Astrocyte of the cerebellum (primary cell): ENCODE measurements at places on chromosomes 5 and 9.
A peak's percentile ranks its signal among the peaks of the same experiment; 100 is the strongest.

GRCh38 chr5:138653502-138653901, 78.3 kb upstream of the HSPA9 start:
- no peak for DNase-seq

GRCh38 chr5:176793343-176793699, 17.0 kb upstream of the UNC5A start:
- DNase-seq = no peak

GRCh38 chr5:172009536-172010270, 3.3 kb upstream of the FBXW11 start:
- DNase-seq = no peak

GRCh38 chr9:121275781-121276658, 8.1 kb downstream of the GSN start:
- DNase-seq = no peak

DNA sequence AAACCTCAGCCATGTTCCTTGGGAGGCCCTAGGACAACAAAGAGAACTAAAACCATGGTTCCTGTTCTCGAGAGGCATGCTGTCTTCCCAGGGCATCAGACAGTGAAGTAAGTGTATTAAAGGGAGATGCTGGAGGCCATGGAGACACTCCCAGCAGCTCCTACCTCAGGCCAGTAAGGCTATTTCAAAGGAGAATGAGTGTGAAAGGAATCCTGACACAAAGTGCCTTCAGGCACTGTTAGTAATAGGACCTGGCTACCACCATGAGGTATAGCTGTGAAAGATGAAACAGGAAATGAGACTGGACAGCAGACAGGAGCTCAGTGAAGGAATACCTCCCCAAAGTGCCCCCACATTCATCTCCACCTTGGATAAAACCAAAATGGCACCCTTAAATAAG, 71.0 kb downstream of the FANCC start:
- DNase-seq = no peak

- DNase-seq = no peak
Observed at GRCh38 chr5:135156715-135157404, 122.8 kb upstream of the PITX1 start.

DNA sequence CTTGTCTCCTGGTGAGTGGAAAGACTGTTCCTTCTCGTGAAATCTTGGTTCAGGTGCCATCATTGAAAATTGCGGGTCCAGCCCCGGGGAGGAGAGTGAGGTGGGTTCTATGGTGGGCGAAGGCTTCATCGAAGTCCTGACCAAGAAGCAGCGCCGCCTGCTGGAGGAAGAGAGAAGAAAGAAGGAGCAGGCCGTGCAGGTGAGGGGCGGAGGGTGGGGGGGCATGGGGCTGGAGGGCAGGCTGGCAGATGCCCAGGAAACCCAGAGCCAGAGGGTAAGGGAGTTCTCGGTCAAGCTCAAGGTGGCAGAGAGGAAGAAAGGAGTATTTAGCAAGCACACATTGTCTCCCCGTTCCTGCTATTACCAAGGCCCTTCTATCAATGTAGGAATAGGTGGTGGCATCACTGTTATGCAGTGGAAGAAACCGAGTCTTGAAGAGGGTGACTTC, 24.3 kb upstream of the POMT1 start:
- DNase-seq = no peak

GRCh38 chr9:36396985-36397384, 3.1 kb downstream of the RNF38 start:
- DNase-seq = no peak

DNA sequence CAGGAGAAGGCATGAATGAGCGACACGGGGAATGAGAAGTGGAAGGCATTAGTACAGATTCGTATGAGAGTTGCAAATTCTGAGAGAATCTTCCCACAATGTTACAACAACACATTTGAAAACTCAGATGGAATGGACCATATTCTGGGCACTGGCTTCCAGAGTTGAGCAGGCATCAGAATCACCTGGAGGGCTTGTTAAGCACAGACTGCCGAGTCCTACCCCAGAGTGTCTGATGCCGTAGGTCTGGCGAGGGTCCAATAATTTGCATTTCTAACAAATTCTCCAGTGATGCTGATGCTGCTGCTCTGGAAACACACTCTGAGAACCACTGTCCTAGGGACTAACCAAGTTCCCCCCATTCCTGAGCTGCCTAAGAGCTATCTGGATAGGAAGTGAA, 2.9 kb upstream of the TLX3 start:
- DNase-seq = no peak

- no peak for DNase-seq
Observed at GRCh38 chr9:73154722-73155121, 3.1 kb downstream of the ANXA1 start.

DNA sequence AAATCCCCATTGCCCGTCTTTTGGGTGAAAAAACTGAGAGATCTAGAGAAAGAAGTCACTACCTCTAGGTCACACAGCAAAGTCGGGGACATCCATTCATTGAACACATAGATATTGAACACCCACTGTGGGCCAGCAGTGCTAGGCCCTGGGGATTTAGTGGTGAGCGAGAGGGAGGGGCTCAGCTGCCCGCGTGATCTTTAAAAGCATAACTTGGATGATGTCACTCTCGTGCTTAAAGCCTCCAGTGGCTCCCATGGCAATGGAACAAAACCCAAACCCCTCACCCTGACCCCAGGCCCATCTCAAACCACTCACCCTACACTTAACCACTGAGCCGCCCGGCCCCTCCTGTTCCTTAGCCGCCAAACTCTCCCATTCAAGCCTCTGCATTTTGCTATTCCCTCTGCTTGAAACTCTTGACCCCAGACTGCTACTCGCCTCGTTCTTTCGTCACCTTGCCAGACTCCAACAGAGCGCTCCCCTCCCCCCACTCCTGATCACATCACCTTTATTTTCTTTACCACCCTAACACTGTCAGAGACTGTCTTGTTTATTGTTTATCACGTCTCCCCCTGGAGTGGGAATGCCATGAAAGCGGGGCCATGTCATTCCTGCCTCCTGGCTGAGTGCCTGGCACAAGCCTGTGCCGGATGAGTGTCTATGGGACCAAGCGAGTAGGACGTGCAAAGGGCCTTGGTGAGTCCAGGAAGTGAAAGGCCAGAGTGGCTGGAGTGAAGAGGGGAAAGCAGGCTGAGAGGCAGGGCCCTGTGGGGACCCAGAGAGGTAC, 710 bp upstream of the PIP5KL1 start:
- no peak for DNase-seq

GRCh38 chr5:33275921-33276627, 164.7 kb upstream of the TARS1 start:
- DNase-seq = peak; percentile 53

DNA sequence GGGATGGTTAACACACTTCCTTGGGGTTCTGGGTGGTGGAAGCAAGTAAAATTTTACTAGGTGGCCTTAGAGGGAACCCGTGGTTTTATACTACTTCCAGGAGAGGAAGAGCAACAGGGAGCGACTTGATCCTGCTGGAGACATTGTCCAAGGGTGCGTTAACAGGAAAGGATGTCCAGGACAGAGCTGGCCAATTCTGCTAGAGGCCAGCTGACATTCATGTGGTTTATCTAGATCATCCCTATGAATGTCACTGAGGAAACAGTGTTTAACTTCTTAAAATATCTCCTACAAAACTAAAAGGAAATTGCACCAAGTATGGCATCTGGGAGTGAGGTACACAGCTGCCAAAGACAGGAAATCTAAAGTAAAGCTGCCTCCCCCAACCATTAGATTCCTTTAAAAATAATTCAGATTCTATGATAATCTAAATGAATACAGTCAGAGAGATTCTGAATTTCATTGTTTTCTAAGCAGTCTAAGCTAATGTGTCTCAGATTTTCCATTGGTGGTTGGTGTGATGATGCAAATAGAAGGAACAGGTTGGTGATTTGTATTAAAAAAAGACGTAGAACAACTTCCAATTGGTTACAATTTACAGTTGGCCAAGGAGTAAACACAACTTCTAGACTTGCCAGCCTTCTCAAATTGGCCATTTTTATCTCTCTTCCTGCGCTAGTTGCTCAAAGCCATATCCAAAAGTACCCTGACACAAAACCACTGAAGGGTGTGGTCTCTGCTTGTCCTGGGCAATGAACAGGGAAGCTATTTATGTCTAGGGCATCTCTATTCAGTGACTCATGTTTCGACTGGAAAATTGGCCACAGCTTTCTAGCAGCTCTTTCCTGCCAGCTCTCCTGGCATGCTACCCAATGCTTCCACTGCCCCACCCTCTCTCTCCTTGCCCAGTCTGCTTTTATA, 574.7 kb upstream of the MEF2C start:
- peak; percentile 32 for DNase-seq

GRCh38 chr9:29319736-29320513, 1746.6 kb upstream of the C9orf72 start:
- no peak for DNase-seq

DNA sequence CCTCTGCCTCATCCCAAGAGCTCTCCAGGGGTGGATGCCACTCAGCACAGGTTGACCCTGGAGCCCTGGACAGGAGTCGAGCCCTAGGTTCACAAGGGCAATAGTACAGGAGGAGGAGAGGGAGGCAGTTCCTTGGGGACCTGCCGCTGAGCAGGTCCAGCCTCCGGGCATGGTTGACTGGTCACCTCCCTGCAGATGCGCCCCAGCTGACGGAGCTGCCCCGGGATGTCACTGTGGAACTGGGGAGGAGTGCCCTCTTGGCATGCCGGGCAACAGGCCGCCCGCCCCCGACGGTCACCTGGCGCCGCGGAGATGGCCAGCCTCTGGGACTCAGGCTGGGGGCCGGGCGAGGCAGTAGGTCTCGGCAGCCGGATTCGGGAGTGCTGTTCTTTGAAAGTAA, 53.7 kb downstream of the HMCN2 start:
- DNase-seq = no peak

GRCh38 chr5:157785801-157786200, 42.3 kb downstream of the LSM11 start:
- DNase-seq = no peak

- no peak for DNase-seq
Observed at GRCh38 chr9:104914466-104914865, 13.5 kb downstream of the ABCA1 start.

- DNase-seq = no peak
Observed at GRCh38 chr9:125470767-125471580, 209.3 kb downstream of the GAPVD1 start.

GRCh38 chr5:3678801-3679200, 83.2 kb downstream of the IRX1 start:
- DNase-seq = no peak

GRCh38 chr9:131482343-131483006, 20.2 kb upstream of the POMT1 start:
- no peak for DNase-seq

- DNase-seq = no peak
Observed at GRCh38 chr9:68782546-68782945, 77.5 kb downstream of the PIP5K1B start.

DNA sequence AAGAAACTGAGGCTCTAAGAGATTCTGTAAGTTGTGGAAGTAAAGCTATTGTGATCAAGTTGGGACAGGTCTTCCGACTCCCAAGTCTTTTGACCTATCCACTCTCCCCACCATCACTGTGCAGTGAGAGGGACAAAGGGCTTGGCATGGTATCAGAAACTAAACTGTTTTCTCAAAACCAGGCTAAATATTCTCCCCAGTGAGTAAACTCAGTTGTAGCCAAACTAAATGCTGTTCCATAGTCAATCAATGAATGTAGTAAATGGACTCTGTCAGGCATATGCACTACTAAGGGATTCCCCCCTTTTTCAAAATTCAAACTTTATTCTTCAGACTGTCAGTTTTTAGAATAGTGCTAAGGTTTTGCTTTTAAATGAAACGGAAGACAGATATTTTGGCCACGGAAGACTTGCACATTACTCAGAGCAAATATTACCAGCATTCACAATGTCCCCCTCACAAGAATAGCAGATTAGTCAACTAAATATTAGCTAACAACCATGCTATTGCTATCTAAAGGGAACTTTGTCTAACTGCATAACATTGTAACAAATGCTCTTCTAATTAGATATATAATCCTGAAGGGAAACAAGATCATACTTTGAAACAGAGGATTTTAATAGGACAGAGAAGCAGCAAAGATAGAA, 7.1 kb downstream of the PRKAA1 start:
- DNase-seq = no peak

DNA sequence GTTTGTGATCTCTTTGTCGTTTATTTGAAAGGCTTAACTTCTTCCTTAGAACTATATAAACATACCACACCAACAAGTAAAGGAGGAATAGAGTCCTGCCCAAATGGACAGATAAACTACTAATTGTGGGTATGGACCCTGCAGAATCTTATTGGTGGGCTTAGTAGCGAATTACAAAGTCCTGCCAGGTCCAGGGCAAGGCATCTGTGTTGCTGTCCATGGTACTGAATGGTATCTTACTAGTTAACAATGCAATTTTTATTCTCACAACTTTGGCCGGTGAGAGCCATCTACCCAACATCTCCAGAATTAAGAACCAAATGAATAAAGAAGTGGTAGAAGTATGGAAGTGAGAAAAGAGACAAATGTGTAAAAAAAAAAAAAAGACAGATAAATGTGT, 1782.4 kb upstream of the WWC1 start:
- DNase-seq = peak; percentile 22

GRCh38 chr5:62650197-62650596, 71.6 kb downstream of the LRRC70 start:
- DNase-seq = no peak

DNA sequence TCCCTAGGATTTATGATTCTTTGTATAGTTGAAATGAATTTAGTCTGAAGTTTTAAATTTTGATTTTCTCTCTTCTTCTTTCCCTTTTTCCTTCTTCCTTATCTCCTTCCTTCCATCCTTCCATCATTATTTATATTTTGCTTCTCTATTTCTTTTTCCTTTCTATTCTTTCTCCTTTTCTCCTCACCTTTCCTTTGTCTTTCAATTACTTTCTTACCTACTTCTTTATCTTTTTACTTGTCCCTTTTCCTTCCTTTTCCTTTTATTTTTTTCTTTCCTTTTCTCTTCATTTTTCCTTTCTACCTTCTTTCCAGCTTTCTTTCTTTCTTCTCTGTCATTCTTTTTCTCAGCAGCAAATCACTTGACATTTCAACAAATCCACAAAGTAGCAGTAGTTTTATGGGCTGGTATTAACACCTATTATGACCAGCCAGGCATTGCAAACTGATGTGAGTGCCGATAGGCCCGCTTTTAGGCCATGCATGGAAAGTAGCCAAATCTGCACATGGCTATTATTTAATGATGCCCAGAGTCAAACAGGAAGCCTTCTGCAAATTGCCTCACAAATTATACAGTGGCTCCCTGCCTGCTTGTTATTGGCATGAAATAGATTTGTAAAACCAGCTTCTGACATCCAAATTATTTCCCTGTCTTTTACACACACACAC, 37.1 kb upstream of the NR3C1 start:
- DNase-seq = no peak

- peak; percentile 90 for DNase-seq
Observed at GRCh38 chr9:121954477-121955140, 138.5 kb downstream of the TTLL11 start.

DNA sequence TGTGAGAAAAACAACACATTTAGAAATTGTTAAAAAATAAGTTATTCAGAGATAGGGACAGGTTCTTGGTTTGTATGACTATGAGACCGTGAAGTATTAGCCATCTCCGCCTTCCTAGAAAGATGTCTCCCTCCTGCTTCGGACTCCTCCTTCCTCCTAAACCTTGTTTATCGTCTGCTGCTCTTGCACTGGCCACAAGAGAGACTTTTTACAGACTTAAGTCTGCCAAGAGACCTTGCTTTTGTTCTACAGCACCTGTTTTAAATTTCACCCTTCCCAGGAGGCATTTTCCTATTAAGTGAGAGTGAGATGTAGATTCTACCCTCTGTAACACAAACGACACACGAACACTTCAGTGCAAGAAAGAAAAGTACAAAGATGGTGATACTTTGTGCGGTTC, 274.6 kb downstream of the ARHGEF28 start:
- DNase-seq = no peak

GRCh38 chr5:129852747-129853352, 51.4 kb upstream of the CHSY3 start:
- DNase-seq = peak; percentile 48

GRCh38 chr5:107455111-107455544, 215.6 kb downstream of the EFNA5 start:
- DNase-seq = no peak
